ENCODE measurements at places on chromosomes 11 and 22.

DNA sequence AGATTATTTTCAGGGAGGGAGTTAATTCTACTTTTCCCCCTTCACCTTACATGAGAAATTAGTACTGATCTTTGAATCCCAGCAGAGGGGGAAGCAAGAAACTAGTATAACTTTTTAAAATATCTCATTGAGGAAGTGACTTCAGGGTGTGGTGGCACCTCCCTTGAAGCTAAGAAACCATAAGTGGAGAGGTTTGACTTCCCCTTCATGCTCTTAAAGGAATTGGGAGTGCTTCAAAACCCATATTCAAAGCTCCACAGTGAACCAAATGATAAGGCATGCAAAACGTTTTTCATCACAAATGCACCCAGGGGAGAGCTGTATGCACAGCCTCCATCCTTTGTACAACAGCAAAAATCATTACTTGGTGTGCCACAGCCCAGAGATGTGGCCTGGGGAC is 540 bp downstream of the MS4A14 start:
- DNase-seq, result no peak

GRCh38 chr11:47916361-47916841 is 64.0 kb upstream of the PTPRJ start:
- DNase-seq, result no peak

DNA sequence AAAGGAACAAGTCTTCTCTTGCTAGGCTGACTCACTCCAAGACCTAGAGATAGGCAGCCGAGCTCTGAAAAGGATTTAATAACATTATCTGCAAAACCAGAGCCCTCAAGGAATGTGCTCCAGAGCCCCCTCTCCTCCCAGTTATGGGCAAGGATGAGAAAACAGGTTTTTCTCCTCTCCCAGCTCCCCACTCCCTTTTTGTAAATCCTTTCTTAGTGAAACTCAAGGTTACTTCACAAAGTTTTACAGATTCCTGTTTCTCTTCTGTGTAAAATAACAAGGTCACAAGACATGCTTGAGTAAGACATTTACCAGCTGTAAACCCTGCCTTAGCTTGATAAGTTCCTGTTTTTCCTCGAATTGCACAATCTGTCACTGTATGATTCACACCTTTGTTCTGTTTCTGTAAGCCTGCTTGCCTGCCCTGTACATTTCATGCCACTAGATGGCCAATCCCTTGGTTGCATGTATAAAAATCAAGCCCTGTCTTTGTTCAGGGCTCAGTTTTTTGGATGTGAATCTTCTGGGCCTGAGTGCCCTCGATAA is 489.4 kb downstream of the KCNA4 start:
- no peak for DNase-seq

DNA sequence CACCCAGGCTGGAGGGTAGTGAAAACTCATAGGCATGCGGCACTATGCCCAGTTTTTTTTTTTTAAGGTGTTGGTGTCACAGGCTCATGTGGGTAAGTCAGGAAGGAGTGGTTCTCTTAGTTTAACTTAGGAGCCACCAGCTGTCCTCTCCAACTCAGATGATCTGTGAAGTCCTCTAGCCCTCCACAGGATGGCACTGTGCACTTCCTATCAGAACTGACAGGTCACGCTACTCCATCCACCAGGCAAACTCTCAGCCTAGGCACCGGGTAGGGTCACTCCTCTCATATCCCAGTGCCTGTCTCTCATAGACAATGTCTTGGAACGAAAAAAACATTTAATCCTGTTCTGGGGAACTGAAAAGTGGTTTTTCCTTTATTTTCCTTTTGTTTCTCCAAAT is 16.5 kb downstream of the NAP1L4 start:
- peak; percentile 50 for DNase-seq

DNA sequence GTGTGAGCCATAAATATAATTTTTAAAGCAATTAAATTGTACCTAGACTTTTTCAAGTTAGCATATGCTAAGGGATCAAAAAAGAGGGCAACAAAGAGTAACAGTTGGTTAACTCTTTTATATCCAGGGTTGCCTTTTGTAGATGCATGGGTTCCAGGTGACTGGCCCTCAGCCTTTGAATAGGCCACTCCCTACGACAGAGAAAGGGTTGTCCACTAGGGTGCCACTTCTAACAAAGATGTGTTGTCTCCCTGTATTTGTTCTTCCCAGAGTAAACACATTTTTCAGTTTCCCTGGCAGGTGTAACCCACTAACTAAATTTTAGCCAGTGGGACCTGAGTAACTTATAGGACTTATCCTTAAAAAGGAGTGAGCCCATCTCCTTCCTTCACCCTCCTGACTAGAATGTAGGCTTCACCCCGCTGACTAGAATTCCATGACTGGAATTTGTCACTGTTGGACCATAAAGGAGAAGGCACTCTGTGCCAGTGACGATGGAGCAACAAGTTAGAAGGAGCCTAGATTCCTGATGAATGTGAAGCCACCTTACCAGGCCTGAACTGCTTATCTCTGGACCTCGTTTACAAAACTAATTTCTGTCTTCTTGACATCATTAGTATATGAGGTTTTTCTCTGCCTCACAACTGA is 16.6 kb downstream of the TUG1 start:
- DNase-seq, result no peak

DNA sequence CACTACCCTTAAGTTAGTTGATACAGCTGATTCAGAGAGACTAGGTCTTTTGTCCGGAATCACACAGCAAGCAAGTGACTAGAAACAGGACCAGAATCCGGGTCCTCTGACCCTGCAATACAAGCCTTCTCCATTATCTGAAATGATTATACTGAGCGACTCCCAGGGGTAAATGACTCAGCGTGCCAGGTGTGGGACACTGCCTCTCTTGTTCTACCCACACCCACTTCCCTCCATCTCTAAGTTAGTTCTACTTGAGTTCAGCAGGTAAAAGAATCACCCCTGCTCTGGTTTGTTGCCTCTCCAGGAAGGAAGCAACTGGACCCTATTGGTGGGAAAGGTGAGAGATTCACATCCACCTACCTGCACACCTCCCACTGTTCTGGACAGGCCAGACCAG is 156.9 kb downstream of the DBX1 start:
- no peak for DNase-seq

DNA sequence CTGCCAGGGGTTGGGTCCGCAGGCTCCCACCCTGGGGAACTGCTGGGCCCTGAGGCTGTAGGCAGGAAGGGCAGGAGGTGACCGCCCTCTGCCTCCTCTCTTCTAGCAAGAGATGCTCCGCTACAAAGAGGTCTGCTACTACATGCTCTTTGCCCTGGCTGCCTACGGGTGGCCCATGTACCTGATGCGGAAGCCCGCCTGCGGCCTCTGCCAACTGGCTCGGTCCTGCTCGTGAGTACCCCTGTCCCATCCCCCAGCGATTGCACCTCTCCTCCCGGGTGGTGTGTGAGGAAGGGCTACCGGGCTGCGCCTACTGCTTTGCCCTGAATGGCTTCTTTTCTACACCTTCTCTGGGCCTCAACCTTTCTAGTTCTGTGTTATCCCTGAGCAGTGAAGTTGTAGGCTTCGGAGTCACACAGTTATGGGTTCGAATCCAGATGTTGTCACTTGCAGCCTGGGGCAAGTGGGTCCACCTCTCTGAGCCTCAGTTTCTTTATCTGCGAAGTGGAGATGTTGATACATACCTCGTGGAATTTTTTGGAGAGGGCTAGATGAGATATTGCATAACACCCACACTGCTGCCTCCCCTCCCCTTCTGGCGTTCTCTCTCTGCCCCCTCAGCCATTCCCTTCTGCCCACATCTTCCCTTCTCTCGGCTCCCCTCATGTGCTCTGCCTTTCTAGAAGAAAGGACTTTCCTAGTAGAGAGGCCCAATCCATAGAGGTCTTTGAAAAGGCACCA is 21.1 kb upstream of the MYRF start:
- DNase-seq, result no peak

- peak; percentile 85 for DNase-seq
Measured at GRCh38 chr22:37162221-37163095, 12.7 kb upstream of the IL2RB start.

- DNase-seq, result no peak
Measured at GRCh38 chr11:122137078-122137793, 21.2 kb upstream of the BLID start.

- no peak for DNase-seq
Measured at GRCh38 chr22:49100316-49100715, 727.4 kb downstream of the BRD1 start.

DNA sequence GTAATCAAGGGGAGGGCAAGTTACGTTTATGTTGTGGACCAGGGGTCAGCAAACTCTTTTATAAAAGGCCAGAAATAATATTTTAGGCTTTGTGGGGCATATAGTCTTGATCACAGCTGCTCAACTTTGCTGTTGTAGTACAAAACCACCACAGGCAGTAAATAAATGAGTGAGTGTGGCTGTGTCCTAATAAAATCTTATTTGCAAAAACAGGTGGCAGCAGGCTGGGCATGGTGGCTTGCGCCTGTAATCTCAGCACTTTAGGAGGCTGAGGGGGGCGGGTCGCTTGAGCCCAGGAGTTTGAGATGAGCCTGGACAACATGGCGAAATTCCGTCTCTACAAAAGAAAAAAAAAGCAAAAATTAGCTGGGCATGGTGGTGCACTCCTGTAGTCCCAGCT is 57.9 kb upstream of the NUP160 start:
- DNase-seq, result no peak

DNA sequence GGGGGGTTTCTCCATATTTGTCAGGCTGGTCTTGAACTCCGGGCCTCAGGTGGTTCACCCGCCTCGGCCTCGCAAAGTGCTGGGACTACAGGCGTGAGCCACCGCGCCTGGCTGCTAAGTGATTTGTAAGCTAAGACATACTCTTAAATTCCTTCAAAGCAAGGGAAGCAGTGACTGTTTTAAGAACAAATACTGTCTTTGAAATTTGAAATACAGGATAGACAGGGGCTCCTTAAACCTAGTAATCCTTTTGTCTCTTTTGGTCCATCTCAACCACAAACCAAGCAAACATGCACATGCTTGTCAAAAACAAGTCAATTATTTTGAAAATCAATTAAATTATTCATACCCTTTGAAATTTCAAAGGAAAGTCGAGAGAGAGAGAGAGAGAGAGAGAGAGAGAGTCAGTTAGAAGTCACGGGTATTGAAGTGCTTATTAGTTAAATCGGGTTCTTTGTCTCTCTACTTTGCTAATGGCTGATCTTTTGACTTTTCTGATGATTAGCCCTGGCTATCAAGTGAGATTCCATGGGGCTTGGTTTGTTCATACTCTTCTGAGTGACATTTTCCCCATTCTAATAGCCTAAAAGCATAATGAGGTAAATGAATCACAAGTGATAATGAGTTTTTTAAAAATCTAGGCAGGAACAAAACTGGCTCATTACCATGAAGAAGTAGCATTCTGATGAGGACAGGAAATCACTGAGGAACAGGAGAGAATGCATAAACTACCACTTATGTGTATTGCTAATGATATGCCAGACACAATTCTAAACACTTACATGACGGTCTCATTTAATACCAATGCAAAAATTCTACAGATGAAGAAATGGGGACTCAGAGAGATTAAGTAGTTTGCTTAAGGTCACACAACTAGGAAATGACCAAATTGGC is 48.0 kb downstream of the MCHR1 start:
- no peak for DNase-seq

DNA sequence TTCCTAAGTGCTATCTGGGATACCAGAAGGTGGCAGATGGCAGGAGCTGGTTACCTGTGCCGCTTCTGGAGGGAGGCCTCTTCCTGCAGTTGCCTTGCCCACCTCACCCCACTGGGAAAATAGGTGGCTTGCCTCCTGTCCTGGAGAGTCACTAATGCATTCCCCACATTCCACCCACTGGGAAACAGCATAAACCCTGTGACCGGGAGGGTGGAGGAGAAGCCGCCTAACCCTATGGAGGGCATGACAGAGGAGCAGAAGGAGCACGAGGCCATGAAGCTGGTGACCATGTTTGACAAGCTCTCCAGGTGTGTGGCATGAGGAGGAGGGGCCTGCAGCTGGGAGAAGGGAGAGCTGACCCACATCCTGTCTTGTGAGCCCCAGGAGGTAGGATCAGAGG is 5.6 kb downstream of the RIC8A start:
- no peak for DNase-seq

DNA sequence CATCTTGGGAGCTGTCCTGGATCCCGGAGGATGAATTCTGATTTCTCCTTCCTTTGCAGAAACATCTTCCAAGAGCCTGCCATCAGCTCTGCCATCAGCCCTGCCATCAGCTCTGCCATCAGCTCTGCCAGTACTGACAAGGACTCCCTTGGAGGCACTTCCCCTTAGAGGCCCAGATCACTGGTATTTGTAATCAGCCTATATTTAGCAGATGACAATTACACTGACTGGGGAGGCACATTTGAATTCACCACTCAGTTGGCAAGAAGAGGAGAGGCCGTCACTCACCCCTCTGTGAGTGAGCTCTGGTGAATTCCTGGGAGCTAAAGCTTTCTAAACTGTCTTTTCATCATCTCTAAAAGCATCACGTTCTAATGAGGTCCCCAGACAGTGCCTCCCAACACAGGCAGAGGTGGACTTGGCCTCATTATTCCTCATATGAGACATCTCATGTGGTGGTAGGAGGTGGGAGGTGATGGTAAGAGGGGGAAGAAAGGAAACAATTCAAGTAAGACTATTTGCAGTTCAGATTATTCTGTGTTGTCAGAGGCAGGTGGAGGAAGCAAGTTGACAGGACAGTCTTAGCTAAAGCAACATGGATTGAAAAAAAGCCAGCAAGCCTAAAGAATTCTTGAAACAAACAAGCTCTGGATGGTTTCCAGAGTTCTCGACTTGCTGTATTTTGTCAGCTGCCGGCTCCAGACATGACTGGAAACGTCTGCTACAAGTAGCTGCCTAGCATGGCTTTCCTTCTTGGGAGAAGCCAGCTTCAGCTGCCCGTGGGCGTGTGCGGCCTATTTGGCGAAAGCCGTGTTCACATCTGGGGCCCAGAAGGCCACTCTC is 771.7 kb downstream of the TBC1D22A start:
- no peak for DNase-seq

- DNase-seq, result no peak
Measured at GRCh38 chr11:17738151-17738973, 3.8 kb downstream of the KCNC1 start.

- DNase-seq, result no peak
Measured at GRCh38 chr11:94275961-94276360, 28.4 kb upstream of the IZUMO1R start.

GRCh38 chr11:16191868-16192240 is 164.5 kb downstream of the SOX6 start:
- no peak for DNase-seq

DNA sequence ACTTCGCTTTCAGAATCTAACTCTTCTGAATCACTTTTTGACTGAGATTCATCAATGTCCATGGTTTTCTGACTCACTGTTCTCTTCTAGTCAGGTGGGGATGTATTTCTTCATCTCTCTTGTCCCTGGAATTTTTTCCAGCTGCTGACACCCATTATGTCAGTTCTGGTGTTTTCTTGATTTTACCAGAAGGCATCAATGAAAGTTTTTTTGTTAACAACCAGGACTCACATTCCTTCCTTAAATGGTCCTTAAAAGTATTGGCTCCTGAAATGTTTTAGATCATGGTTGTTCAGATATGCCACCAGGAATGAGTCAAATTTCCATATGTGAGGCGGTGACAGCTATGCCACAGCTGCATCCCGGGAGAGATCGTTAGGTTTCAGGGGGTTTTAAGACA is 12.9 kb downstream of the MICAL2 start:
- DNase-seq, result no peak

- no peak for DNase-seq
Measured at GRCh38 chr11:96033095-96033494, 109.2 kb upstream of the MTMR2 start.

Measured in stimulated activated CD4-positive, alpha-beta T cell treated with anti-CD3 and anti-CD28 coated beads, Interleukin-4, amount 100 ng/mL, for 24 hours (primary cell).